ENCODE measurements at places on chromosomes 4 and X. TPM values are rescaled to one million over a fixed set of nuclear protein-coding genes. Genes with fewer than 3 reads are reported as not detected.
A peak's percentile ranks its signal among the peaks of the same experiment; 100 is the strongest.

GRCh38 chr4:27087306-27088045 lies 226.8 kb downstream of the STIM2 start:
- no peak for DNase-seq

- DNase-seq, result no peak
Measured at GRCh38 chrX:17374619-17375366, at the start of gene NHS. Gene NHS (plus strand): TSS chrX:17375200. CDS start chrX:17375758, 558 bp downstream.

- no peak for DNase-seq
Measured at GRCh38 chr4:177446586-177446985, 4.3 kb upstream of the AGA start.

GRCh38 chr4:184238072-184238745 lies 20.5 kb upstream of the ENPP6 start:
- DNase-seq, result no peak

DNA sequence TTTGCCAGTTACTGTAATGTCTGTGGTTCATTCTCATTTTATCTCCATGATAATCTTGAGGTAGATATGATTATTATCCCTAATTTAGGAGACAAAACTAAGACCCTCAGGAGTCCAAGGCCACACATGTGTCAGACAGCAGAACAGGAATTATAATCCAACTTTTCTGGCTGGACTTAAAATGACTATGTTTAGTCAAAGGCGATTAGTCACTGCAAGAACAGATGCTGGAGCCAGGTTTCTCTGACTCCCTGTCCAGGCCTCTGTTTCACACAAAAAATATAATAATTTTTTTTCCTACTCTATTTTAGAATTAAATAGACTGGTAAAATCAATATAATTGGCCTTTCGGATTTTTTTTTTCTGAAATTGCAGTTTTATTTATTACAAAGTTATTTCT lies 56.7 kb upstream of the TMEM131L start:
- DNase-seq, result no peak

- peak; percentile 71 for DNase-seq
Measured at GRCh38 chr4:38860788-38861424, 4.3 kb upstream of the TLR6 start.

DNA sequence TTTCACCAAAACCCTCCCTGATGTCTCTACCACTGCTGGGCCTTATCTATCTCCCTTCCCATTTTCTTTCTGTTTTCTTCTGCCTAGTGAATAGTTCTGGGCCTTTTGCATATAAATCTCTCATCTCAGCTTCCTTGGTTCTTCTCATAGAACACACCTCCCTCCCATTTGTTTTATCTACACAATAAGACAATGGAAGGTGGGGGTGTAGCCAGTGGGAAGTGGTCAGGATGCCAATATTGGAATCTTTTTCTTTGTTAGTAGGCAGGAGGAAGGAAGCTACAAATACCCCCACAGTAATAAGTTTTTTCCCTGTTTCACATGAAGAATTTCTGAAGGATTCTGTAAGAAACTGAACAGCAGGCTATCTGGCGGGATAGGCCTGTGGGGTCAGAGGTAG lies 30.9 kb upstream of the RHOH start:
- DNase-seq, result no peak

DNA sequence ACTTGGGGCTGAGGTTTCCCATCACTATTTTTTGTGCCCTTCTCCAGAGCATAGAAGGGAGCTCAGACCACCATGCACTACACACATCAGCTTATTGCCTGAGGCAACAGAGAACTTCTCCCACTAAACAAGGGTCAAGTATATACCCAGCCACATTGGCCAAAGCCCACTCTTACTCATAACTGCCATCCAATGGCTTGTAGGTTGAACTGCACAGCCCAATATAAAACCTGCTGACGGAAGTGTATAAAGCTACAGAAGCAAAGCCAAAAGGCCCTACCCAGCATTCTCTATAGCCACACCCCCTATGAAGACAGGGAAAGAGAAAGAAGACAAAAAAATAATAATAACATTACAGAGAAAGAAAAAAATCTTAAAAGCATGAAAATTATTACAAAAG lies 139.7 kb downstream of the LRBA start:
- no peak for DNase-seq

- no peak for DNase-seq
Measured at GRCh38 chr4:26884486-26884988, 23.9 kb downstream of the STIM2 start.

- no peak for DNase-seq
Measured at GRCh38 chrX:19670854-19671620, 155.7 kb upstream of the MAP3K15 start.

DNA sequence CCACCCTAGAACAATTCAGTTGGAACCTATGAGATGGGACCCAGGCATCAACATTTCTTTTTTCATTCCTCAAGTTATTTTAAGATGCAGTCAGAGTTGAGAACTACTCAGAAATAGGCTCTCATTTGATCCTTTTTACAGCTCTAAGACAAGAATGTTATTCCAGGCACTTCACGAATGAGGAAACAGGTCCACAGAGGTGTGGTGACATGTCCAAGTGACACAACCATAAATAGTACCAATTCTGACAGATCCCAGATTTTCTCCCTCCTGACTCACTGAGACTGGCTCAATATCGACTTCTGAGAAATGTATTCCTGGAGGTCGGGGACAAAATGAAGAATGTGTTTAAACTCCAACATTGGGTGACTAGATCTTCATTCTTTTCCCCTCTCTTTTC lies 11.1 kb downstream of the TCEANC start:
- DNase-seq, result no peak

DNA sequence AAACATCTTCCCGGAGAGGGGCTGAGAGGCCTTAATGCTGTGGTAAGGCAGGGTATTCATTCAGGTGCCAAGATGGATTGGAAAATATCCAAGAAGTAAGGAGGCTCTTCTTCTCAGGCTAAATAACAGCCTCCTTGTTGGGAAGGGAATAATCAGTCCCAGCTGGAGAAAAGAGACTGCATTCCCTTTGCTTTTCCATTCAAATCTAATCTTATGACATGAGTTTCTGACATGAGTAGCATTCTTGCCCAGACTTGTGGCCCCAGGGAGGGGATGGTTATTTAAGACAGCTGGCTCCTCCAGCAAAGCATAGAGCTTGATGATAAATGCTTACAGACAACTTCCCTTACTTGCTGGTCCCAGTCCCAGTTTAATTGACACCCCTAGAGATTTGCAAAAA lies 98.3 kb downstream of the DCLK2 start:
- DNase-seq, result no peak

- no peak for DNase-seq
Measured at GRCh38 chrX:104172121-104172520, 5.9 kb downstream of the FAM199X start.

GRCh38 chrX:45449982-45450381 lies 249.3 kb upstream of the DIPK2B start:
- DNase-seq, result no peak

DNA sequence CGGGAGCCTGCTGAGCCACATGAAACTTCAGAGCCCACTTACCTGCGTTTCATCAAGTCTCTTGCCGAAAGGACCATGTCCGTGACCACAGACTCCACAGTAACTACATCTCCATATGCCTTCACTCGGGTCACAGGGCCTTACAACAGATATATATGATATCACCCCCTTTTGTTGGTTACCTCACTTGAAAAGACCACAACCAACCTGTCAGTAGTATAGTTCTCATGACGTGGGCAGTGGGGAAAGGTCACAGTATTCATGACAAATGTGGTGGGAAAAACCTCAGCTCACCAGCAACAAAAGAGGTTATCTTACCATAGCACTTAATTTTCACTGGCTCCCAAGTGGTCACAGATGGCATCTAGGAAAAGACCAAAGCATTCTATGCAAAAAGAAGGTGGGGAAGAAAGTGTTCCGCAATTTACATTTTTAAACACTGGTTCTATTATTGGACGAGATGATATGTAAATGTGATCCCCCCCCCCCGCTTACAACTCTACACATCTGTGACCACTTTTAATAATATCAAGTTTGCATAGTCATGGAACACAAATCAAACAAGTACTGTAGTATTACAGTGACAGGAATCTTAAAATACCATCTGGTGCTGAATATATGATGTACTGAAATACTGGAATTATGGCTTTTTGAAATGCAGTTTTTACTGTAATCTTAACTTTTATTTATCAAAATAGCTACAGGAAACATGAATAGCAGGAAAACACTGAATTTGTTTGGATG lies 129.9 kb downstream of the TET2 start:
- no peak for DNase-seq

- DNase-seq, result no peak
Measured at GRCh38 chr4:29566371-29566770, 1153.8 kb upstream of the PCDH7 start.

DNA sequence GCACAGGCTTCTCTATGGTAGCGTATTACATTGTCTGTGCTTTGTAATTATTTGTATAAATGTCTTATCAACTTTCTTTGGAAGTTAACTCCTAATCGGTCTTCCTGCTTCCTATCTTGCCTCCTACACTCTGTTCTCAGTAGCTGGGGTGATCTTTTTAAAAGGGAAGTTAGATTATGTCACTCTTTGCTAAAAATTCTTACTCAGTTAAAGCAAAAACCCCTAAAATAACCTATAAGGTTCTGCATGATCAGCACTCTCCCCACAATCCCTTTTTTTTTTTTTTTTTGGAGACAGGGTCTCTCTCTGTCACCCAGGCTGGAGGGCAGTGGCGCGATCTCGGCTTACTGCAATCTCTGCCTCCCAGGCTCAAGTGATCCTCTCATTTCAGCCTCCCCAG lies 2.6 kb upstream of the PRPS1 start:
- DNase-seq, result no peak

GRCh38 chr4:72207196-72207595 lies 175.4 kb downstream of the NPFFR2 start:
- DNase-seq, result no peak

- no peak for DNase-seq
Measured at GRCh38 chr4:169791527-169792156, 33.9 kb upstream of the HPF1 start.

DNA sequence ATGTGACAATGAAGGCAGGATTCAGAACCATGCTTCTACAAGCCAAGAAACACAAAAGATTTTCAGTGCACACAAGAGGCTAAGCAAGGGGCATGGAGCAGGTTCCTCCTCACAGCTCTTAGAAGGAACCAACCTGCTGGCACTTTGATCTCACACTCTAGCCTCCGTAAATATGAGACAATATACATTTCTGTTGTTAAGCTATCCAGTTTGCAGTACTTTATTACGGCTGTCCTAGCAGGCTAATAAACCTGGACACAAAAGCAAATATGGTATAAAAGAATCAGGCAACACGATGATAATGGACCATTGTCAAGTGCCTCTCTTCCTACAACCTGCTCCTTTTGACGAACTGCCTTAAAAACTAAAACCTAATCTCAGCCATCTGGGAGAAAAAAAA lies 114.5 kb downstream of the ZAR1 start:
- no peak for DNase-seq

DNA sequence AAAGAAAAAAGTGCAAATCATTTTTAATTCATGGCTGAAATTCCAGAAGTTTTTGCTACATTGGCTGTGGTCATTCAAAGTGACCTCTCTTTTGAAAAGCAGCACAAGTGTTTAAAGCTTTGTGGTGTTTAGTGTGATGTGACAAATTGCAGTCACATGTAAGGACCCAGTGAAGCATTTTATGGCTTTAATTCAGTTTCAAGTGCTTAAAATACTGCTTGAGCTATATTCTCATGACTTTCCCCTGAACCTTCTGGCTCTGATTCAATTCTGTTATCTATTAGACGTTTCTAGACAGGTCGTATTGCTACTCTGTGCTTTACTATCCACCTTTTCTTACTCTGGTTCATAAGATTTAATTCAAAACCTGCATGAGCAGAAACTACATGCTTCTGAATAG lies 105.8 kb downstream of the FAT4 start:
- no peak for DNase-seq

DNA sequence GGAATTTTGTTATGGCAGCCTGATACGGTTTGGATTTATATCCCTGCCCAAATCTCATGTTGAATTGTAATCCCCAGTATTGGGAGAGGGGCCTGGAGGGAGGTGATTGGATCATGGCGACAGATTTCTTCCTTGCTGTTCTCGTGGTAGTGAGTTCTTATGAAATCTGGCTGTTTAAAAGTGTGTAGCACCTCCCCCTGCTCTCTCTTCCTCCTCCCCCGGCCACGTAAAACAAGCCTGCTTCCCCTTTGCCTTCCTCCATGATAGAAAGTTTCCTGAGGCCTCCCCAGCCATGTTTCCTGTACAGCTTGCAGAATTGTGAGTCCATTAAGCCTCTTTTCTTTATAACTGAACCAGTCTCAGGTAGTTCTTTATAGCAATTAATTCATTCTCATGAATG lies 37.9 kb downstream of the SUPT20HL2 start:
- DNase-seq, result no peak

DNA sequence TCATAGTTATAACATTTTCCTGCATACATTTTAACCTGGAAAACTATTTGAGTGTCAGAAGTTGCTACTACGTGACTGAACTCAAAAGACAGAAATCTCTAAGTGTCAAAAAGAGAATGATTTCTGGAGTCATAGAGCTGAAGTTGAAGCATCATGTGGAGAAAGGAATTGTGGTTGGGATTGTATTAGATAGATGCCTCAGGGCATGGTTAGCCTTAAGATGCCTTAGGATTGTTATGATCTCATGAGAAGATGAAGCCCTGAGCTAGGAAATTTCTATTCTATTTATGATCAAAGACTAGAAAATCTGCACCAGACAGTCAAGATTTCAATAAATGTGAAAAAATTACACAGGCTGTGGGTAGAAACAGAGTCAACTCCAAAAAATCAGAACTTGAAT lies 20.2 kb downstream of the EPGN start:
- no peak for DNase-seq

The NPY1R gene
- total RNA-seq, result not detected

The IL21 gene
- 16.6 TPM for total RNA-seq

The CT45A10 gene
- total RNA-seq, result not detected

The SEPSECS gene
- total RNA-seq, result 10.9 TPM

The PCDH18 gene
- total RNA-seq, result not detected

The ZDHHC15 gene
- not detected for total RNA-seq

The SLC38A5 gene
- total RNA-seq, result 94.5 TPM

The TCEAL7 gene
- total RNA-seq, result not detected

The TMEM31 gene
- total RNA-seq, result 1.0 TPM

The FUNDC2 gene
- 95.1 TPM for total RNA-seq

The FREM3 gene
- not detected for total RNA-seq

The GAGE2A gene
- total RNA-seq, result not detected

The GLOD5 gene
- not detected for total RNA-seq

The PFKFB1 gene
- total RNA-seq, result 0.99 TPM

The ART3 gene
- 0.82 TPM for total RNA-seq

The TRPC3 gene
- total RNA-seq, result 2.0 TPM

Measured in activated naive CD4-positive, alpha-beta T cell treated with anti-CD3 and anti-CD28 coated beads, Interleukin-2, amount 50 U/mL, for 72 hours (primary cell).